ENCODE measurements at places on chromosomes 5 and 9. TPM values are rescaled to one million over a fixed set of nuclear protein-coding genes. Genes with fewer than 3 reads are reported as not detected.

DNA sequence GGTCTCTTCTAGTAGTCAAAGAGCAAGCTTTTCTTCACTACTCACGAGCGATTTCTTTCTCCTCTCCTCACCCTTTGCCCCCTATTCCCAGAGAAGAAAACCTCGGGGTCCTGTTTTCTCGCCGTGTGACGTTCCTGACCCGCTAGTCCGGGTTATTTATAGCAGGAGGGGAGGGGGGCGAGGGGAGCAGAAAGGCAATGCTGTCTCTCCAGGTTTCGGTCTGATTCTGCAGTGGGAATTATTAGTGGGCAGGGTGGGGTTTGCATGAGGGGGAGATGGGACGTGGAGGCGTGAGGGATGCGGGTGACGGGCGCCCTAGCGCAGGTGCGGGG is 847 bp upstream of the GABRB2 start:
- DNase-seq = no peak

DNA sequence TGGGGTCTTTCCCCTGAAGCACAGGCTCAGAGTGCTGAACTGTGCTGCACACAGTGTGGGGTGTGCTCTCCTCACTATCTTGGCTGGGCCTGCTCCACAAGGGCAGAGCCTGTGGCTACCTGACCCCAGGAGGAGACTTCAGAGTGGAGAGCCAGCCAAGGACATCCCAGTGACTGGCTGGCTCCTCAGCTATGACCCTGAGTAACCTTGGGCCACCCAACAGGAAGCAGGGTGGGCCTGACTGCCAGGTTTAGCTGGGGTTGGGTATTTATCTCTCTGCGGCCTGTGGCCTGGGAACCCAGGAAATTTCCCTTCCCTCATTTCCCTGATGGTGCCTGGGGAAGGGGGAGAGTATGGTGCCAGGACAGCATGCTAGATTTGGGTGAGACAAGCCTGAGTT is 2.1 kb upstream of the EEIG1 start:
- DNase-seq = no peak

DNA sequence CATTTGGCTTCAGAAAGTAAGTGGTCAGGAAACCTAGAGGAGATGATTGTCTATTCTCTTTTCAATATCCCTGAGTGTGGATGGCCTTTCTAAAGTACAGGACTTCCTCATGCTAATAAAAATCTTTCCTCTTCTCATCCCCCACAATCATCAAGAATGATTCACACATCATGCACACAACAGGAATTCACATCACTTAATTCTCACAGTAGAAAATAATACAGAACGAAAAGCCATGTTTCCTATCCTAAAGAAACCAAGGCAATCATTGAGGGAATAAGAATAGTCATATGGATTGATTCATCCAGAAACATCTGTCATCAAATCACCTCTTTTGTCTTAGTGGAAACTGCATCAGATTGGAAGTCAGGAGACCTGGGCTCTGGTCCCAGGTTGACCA is 203.1 kb upstream of the PIK3R1 start:
- DNase-seq = no peak

- DNase-seq = no peak
These were observed 14.2 kb upstream of the PHYKPL start for GRCh38 chr5:178246624-178247279.

GRCh38 chr5:21685522-21685921 is 1167.6 kb downstream of the CDH12 start:
- DNase-seq = no peak

- no peak for DNase-seq
These were observed 4.8 kb downstream of the GPX3 start for GRCh38 chr5:151025250-151025606.

- no peak for DNase-seq
These were observed 21.6 kb upstream of the TRIO start for GRCh38 chr5:14121552-14121951.

GRCh38 chr5:7957329-7957728 is 88.4 kb downstream of the MTRR start:
- no peak for DNase-seq

DNA sequence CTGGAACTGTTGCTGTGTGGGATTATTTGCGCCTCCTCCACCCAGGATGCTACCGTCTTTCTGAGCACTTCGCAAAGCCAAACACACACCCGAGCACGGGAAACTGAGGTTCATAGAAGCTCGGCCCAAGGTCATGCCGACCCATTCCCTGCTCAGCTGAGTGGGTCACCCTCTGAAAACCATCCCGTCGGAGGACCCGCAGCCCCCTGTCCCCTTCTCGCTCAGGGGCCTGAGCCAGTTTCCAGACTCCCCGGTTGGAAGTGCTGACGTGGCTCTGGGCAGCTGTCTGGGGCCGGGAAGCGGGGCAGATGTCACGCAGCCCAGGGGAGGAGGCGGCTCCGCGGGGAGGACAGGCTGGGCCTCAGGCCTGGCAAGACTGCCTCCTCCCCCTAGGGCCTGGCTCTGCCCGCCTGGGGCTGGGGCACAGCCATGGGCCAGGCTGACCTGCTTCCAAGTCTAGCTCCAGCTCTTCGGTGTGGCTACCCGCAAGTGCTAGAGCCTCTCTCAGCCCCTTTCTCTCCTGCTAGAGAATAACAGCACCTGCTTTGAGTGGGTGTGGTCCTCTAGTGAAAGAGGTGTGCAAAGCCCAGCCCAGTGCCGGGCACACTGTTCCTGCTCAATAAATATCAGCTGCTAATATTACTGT is 9.9 kb upstream of the CXXC5 start:
- no peak for DNase-seq

- DNase-seq = no peak
These were observed 163.8 kb downstream of the GABRB2 start for GRCh38 chr5:161382685-161383084.

DNA sequence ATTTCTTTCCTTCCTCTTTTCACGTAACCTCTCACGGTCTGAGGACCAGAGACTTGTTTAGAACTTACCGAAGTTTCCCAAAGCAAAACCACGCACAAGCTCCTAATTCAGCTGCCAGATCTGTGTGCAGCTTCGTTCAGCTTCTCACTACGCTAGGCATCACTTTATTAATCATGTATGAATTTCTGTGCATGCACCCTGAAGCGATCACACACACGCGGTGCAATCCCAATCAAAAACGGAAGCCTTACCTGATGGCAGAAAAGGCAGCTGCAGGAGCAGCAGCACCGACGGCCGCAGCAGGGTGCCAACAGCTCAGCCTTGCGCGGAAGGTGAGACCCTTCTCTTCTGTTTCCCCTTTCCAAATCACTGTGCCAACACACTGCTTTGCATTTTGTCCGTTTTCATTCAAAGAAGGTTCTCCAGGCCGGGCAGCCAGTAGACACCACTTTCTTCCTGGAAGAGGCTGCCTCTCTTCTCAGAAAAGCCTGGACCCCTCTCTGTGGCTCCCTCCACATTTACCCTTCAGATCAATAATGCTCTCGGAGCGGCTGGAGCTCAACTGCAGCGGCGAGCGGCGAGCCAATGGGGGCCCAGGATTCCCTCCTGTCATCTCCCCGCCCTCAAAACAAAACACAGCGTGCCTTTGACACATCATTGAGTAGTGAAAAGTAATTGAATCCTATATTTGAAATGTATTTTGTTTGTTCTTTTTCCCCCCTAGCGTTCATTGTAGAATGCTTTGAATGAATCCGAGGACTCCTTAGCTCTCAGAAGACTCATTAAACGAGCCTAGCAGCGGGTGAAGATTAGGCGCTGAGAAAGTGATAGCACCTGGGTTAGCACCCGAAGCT is at the start of gene CDH12:
TSS of gene CDH12 (minus strand) at position 538 of the 854 bp plus-strand sequence.
- no peak for DNase-seq

ADAMTS12 gene
- 0.92 TPM for total RNA-seq

DNA sequence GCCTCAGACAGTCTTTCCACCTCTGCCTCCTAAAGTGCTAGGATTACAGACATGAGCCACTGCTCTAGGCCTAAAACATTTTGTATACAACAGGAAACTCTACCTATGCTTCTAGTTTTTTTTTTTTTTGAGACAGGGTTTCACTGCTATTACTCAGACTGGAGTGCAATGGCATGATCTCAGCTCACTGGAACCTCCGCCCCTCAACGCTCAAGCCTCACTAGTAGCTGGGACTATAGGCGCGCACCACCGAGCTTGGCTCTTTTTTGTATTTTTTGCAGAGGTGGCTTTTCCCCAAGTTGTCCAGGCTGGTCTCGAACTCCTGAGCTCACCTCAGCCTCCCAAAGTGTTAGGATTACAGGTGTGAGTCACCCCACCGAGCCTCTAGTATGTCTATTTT is 5.4 kb downstream of the HSPA9 start:
- no peak for DNase-seq

GRCh38 chr5:126924331-126925033 is 105.9 kb downstream of the MARCHF3 start:
- no peak for DNase-seq

GRCh38 chr9:126203313-126203712 is 123.3 kb upstream of the MVB12B start:
- no peak for DNase-seq

GAS1 gene
- total RNA-seq = 5.0 TPM

DNA sequence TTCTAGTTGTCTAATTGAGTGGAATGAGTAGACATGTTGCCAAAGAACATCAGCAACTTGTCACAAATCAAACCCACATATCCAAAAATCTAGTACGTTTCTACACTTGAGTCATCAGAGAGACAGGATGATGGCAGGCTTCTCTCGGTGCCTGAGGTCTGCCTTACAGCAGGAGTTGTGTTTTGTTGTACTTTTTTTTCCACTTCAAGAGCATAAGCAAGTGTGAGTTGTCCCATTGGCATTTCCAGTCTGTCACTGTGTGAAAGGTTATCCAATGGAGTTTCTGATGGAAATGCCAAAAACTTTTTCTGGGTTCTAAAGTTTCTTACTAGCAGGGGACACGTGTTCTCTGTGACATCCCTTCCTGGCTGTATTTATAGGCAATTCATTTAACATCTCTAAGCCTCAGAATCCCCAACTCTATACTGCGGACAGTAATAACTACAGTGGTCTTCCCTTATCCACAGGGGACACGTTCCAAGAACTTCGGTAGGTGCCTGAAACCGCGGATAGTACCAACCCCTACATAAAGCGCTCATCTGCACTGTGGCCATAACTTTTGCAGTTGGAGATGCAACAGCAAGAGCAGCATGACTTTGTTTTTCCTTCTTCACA is 246.5 kb downstream of the SYK start:
- DNase-seq = no peak

FOXD4L4 gene
- total RNA-seq = 0.07 TPM

- no peak for DNase-seq
These were observed 620.9 kb upstream of the PTPRD start for GRCh38 chr9:11233696-11234095.

DNA sequence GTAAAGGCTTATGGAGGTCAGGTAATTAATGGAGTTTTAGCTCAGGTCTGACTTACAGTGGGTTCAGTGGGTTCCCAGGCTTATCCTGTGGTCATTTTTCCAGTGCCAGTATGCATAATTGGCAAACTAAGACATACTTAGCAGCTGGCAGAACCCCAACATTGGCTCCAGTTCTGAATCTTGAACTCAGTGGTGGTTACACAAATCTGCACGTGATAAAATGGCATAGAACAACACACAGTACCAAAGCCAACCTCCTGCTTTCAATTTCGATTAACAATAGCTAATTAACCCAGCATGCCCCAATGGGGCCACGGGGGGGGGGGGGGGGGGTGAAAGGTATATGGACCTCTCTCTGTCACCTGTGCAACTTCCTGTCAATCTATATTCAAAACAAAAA is 19.0 kb upstream of the BARX1 start:
- no peak for DNase-seq

DNA sequence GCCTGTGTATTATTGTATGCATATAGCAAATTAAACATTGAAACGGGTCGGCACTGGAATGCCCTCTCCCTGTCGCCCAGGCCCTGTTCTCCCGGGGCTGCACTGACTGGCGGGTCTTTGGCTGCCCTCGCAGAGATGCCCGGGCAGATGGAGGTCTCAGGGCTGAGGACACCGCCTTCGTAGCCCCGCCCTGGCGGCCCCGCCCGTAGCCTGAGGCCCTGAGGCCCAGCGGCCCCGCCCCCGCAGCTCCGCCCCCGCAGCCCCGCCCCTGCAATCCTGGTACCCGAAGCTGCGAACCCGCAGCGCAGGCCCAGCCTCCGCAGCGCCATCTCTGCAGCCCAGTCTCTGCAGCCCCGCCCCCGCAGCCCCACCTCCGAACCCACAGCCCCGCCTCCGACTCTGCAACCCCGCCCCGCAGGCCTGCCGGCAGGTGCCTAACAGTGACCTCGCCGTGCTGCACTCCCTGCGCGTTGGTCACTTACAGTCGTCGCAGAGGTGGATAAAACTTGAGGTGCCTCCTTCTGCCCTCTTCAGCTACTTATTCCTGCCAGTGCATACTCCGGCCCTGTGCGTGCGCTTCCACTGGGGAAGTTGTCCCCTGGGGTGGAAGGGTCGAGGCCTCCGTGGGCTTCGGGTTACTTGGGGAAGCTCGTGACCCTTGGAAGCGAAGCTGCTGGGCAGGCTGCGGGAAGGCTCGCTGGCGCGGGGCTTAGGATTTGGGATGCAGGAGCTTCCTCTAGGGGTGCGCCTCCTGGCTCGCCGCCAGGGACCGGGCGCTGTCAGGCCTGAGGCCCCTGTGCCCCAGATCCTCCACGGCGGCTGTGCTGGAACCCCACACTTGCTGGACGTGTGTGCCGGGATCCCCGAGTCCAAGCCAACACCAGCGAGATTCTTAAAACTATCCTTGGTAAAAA is 72.3 kb downstream of the ICE1 start:
- DNase-seq = peak; percentile 42

- no peak for DNase-seq
These were observed 35.9 kb downstream of the ANXA6 start for GRCh38 chr5:151121665-151122064.

- no peak for DNase-seq
These were observed 12.5 kb upstream of the NREP start for GRCh38 chr5:111769541-111769940.

GRCh38 chr5:53031695-53032096 is 42.5 kb downstream of the ITGA2 start:
- DNase-seq = peak; percentile 22

PCDHA6 gene
- total RNA-seq = not detected

- DNase-seq = no peak
These were observed 85.6 kb upstream of the ATP10B start for GRCh38 chr5:160937570-160937969.

- no peak for DNase-seq
These were observed 95.5 kb upstream of the PRLR start for GRCh38 chr5:35325836-35326235.

GRCh38 chr9:92406477-92406876 is 2.1 kb upstream of the OGN start:
- no peak for DNase-seq

- DNase-seq = no peak
These were observed 332.0 kb downstream of the SPATA31D1 start for GRCh38 chr9:82320566-82320965.

- DNase-seq = no peak
These were observed 24.7 kb upstream of the SLC6A19 start for GRCh38 chr5:1176473-1177391.

DNA sequence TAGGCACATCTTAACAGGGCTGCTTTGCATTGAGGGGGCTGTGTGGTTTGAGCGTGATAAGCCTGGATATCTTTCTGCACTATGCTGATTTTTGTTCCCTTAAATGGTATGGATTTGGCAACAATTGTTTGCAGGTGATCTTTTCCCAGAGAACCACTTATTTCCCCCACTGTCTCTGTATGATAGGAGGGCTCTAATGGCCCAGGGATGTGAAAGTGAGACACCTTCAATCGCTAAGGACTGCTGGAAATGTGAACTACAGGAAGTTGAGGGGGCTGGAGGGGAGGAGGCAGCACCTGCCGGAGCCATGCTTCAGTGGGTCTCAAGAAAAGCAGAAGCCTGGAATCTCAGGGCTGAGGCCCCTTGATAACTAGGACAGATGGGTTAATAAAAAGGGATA is 29.4 kb downstream of the SYK start:
- DNase-seq = no peak

LIFR gene
- 62.4 TPM for total RNA-seq

IL31RA gene
- total RNA-seq = not detected

Data from NCI-H460 (cell line).